ENCODE measurements at places on chromosomes 2 and 18. TPM values are rescaled to one million over a fixed set of nuclear protein-coding genes. Genes with fewer than 3 reads are reported as not detected.

ALPP gene
- total RNA-seq: not detected

IL1RL1 gene
- 0.50 TPM for total RNA-seq

NAT8 gene
- total RNA-seq: not detected

IL1R2 gene
- total RNA-seq: 1.0 TPM

GDF7 gene
- 0.33 TPM for total RNA-seq

PIEZO2 gene
- total RNA-seq: 6.6 TPM

L3MBTL4 gene
- total RNA-seq: 1.3 TPM

KCNK3 gene
- total RNA-seq: 0.26 TPM

CIB4 gene
- not detected for total RNA-seq

GKN1 gene
- total RNA-seq: not detected

CD8B2 gene
- total RNA-seq: not detected

DNA sequence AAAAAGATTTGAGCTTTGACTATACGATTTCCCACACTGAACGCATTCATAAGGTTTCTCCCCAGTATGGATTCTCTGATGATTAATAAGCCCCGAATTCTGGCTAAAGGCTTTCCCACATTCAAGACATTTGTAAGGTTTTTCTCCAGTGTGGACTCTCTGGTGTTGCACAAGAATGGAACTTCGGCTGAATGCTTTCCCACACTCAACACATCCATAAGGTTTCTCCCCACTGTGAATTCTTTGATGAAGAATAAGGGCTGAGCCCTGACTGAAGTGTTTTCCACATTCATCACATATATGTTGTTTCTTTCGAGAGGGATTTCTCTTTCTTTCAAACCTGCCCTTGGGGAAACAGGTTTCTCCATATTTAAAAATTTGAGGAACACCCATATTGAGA lies 6.9 kb downstream of the ZNF24 start:
- H3K36me3 ChIP-seq: peaks cover 21% of the 10 kb centered on the region
- H3K4me1 ChIP-seq: no peaks in the 10 kb centered on the region
- no peak overlapping the region for H3K4me3 ChIP-seq
- no peak for DNase-seq
- H3K27ac ChIP-seq: no peak overlapping the region

GRCh38 chr2:37832590-37833197 lies 92.4 kb upstream of the RMDN2 start:
- no peak overlapping the region for H3K4me3 ChIP-seq
- DNase-seq: peak; percentile 74
- H3K36me3 ChIP-seq: no peaks in the 10 kb centered on the region
- H3K4me1 ChIP-seq: peaks cover 16% of the 10 kb centered on the region
- H3K27ac ChIP-seq: no peak overlapping the region

- no peak overlapping the region for H3K27ac ChIP-seq
- DNase-seq: peak; percentile 49
- no peaks in the 10 kb centered on the region for H3K4me1 ChIP-seq
- H3K4me3 ChIP-seq: no peak overlapping the region
- peaks cover 10% of the 10 kb centered on the region for H3K36me3 ChIP-seq
- no peaks in the 10 kb centered on the region for H3K27me3 ChIP-seq
These were observed 86.9 kb upstream of the LMAN1 start for GRCh38 chr18:59446012-59446411.

DNA sequence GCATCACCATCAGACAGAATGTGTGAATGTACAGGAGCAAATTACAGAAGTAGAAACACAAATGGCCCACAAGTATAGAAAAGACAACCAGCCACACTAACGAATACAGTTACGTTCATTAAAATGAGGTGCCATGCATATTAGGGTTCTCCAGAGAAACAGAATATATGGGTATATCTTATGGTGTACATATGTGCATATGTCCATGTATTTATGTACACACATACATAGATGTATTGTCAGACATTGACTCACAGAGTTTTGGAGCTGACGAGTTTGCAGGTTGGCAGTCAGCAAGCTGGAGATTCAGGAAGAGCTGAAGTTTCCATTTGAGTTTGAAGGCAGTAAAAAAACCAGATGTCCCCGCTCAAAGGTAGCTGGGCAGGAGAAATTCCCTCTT lies 33.0 kb downstream of the COPS9 start:
- DNase-seq: no peak
- H3K27me3 ChIP-seq: no peaks in the 10 kb centered on the region
- H3K27ac ChIP-seq: no peak overlapping the region
- H3K36me3 ChIP-seq: no peaks in the 10 kb centered on the region
- H3K4me3 ChIP-seq: no peak overlapping the region
- no peaks in the 10 kb centered on the region for H3K4me1 ChIP-seq

DNA sequence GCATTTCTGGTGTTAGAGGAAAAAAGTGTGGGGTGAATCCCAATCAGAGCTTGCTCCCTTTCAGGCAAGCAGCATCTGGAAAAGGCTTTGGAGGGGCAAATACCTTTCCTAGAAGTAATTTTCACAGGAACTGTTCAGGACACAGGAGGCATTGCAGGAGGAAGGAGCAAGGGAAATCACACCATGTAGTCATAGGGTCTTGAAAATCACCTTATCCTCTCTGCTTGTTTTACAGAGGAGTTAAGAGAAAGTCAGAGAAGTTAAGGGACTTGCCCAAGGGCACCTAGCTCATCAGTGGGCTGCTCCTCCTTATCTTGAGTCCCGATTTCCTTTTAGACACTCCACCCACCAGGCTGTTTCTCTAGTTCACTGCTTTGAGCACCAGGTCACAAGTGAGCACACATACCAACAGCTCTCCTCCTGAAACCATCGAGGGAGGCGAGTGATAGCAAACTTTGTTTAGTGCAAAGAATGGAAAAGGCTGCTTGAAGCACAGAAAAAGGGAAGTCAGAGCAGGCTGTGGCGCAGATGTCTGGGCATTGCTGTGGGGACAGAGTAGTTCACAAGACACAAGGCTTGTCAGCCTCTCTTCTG lies 89.2 kb upstream of the CXCR4 start:
- H3K27ac ChIP-seq: no peak overlapping the region
- no peaks in the 10 kb centered on the region for H3K36me3 ChIP-seq
- no peak overlapping the region for H3K4me3 ChIP-seq
- no peaks in the 10 kb centered on the region for H3K27me3 ChIP-seq
- no peaks in the 10 kb centered on the region for H3K4me1 ChIP-seq

DNA sequence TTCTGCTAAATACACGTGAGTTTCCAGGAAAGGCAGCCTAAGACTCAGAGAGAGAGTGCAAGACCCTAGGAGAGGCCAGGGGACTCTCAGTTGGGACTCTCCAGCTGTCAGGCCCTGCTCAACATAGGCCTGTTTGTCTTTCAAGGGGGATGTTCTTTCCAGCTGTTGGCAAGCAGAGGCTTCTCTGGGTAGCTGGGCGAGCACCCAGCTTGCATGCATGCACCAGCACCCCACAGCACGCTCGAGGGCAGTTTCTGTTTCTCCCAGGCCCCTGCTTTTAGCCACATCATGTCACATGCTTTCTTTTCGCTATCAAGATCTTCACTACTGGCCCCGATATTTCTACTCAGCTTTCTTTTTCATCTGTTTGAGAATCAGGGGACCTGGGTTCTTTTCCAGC lies 479.3 kb upstream of the HS6ST1 start:
- no peaks in the 10 kb centered on the region for H3K36me3 ChIP-seq
- H3K4me3 ChIP-seq: no peak overlapping the region
- H3K27me3 ChIP-seq: no peaks in the 10 kb centered on the region
- H3K27ac ChIP-seq: no peak overlapping the region
- H3K4me1 ChIP-seq: no peaks in the 10 kb centered on the region

GRCh38 chr2:169765523-169765922 lies 31.9 kb downstream of the KLHL23 start:
- H3K4me3 ChIP-seq: no peak overlapping the region
- peak; percentile 54 for DNase-seq
- H3K27ac ChIP-seq: no peak overlapping the region
- no peaks in the 10 kb centered on the region for H3K4me1 ChIP-seq
- H3K27me3 ChIP-seq: peaks cover 14% of the 10 kb centered on the region
- no peaks in the 10 kb centered on the region for H3K36me3 ChIP-seq

GRCh38 chr2:173347305-173348168 lies 7.1 kb upstream of the CDCA7 start:
- H3K4me1 ChIP-seq: no peaks in the 10 kb centered on the region
- no peak overlapping the region for H3K4me3 ChIP-seq
- no peaks in the 10 kb centered on the region for H3K36me3 ChIP-seq

GRCh38 chr2:127398239-127398590 lies 10.4 kb upstream of the MAP3K2 start:
- no peak overlapping the region for H3K4me3 ChIP-seq
- no peaks in the 10 kb centered on the region for H3K36me3 ChIP-seq
- peaks cover 14% of the 10 kb centered on the region for H3K4me1 ChIP-seq
- no peak overlapping the region for H3K27ac ChIP-seq

DNA sequence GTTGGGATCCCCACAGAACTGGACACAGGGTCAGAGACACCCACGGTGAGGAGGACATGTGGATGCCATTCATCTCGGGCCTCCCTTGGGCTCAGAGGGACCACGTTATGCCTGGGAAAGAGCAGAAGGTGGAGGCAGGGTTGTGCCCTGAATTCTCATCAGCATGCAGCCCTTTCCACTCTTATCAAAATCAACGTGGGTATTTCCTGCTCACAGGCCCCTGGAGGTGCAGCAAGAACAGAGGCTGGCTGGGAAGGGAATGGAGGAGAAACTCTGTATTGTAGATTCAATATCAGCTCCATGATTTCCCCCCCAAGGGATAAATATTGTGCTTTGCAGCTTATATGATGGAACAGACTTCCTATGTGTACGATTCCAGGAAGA lies 90.9 kb downstream of the SETBP1 start:
- H3K36me3 ChIP-seq: no peaks in the 10 kb centered on the region
- no peak for DNase-seq
- H3K4me3 ChIP-seq: no peak overlapping the region

GRCh38 chr2:129142465-129142864 lies 823.8 kb upstream of the HS6ST1 start:
- H3K4me3 ChIP-seq: no peak overlapping the region
- DNase-seq: no peak
- no peaks in the 10 kb centered on the region for H3K27me3 ChIP-seq
- no peaks in the 10 kb centered on the region for H3K36me3 ChIP-seq
- H3K4me1 ChIP-seq: no peaks in the 10 kb centered on the region

- H3K4me1 ChIP-seq: peaks cover 5% of the 10 kb centered on the region
- no peaks in the 10 kb centered on the region for H3K27me3 ChIP-seq
- no peak overlapping the region for H3K4me3 ChIP-seq
- H3K36me3 ChIP-seq: no peaks in the 10 kb centered on the region
These were observed 51.7 kb upstream of the SMIM21 start for GRCh38 chr18:75478996-75479880.

- no peak for DNase-seq
- H3K27me3 ChIP-seq: no peaks in the 10 kb centered on the region
- H3K4me3 ChIP-seq: no peak overlapping the region
These were observed 124.9 kb upstream of the ETAA1 start for GRCh38 chr2:67272195-67272594.

GRCh38 chr2:130824492-130825061 lies 12.1 kb upstream of the ARHGEF4 start:
- DNase-seq: peak; percentile 88
- H3K27ac ChIP-seq: no peak overlapping the region
- no peaks in the 10 kb centered on the region for H3K27me3 ChIP-seq
- no peak overlapping the region for H3K4me3 ChIP-seq

DNA sequence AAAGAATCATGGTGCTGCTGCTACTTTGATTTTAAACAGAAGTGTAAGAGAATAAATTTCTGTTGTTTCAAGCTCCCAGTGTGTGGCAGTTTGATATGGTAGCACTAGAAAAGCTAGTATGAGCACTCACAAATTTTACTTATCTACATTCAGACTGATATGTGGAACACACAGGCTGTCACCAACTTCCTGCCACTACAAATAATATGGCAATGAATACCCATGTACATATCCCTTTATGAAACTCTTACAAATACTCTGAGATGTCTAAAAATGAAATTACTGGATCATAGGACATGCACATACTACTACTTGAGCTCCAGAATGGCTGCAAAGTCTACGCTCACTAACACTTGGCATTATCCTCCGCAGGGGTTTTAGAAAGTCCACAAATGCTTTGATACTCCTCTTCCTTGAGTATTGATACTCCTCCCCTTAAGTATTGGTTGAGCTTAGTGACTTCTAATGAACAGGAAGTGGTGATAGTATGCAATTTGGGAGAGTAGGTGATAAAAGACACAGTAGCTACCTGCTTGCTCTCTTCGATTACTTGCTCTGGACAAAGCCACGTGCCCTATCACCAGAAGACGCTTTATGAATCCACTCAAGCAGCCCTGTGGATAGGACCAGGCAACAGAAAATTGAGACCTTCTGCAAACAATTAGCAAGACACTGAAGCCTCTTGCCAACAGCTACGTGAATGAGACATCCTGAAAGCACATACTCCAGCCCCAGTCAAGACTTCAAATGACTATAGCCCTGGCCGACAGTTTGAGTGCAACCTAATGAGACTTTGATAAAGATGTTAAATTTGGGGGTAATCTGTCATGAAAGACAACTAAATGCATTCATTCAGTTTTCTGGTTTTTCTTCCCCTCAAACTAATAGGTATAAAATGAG lies 35.4 kb downstream of the FBXO11 start:
- H3K4me3 ChIP-seq: no peak overlapping the region
- no peaks in the 10 kb centered on the region for H3K36me3 ChIP-seq
- H3K4me1 ChIP-seq: peaks cover 3% of the 10 kb centered on the region
- no peak overlapping the region for H3K27ac ChIP-seq

DNA sequence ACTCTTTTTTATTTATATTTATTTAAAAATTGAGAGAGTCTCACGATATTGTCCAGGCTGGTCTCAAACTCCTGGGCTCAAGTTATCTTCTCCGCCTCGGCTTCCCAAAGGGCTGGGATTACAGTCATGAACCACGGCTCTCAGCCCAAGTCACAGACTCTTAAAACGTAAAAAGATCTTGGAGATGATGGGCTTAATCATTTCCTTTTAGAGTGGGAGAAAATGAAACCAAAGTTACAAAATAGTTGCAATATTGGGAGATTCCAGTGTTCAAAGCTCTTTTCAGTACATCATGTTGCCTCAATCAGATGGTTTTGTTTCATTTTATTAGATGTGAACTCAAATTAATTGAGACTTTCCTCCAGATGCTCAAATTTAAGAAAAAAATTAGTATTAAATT lies 151.4 kb upstream of the XPO1 start:
- H3K4me3 ChIP-seq: no peak overlapping the region
- H3K36me3 ChIP-seq: no peaks in the 10 kb centered on the region
- H3K27ac ChIP-seq: no peak overlapping the region
- no peak for DNase-seq
- no peaks in the 10 kb centered on the region for H3K27me3 ChIP-seq

DNA sequence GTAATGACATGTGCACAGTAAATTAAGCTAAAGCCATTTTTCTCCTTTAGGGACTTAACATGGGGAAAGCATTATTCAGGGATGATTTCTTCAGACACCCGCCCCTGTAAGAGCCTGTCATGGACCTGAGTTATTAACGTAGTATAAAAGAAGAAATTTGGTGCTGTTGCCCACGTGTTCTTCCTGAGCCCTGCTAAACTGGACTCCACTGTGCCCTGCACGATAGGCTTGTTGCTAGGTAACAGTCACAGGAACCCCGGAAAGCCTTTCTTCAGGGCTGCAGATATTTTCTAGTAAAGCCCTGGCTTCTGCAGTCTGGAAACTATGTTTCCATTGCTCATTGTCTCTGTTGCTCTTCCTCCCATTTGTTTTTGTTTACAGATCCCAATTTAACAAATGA lies 157.9 kb downstream of the LRRC30 start:
- H3K4me3 ChIP-seq: no peak overlapping the region
- no peak overlapping the region for H3K27ac ChIP-seq
- H3K36me3 ChIP-seq: no peaks in the 10 kb centered on the region
- H3K27me3 ChIP-seq: no peaks in the 10 kb centered on the region
- DNase-seq: no peak
- no peaks in the 10 kb centered on the region for H3K4me1 ChIP-seq

- no peaks in the 10 kb centered on the region for H3K27me3 ChIP-seq
- no peak overlapping the region for H3K4me3 ChIP-seq
- H3K27ac ChIP-seq: no peak overlapping the region
- no peaks in the 10 kb centered on the region for H3K36me3 ChIP-seq
These were observed 257.9 kb downstream of the TMX3 start for GRCh38 chr18:68456985-68457384.

GRCh38 chr18:48605408-48605845 lies 66.6 kb downstream of the CTIF start:
- DNase-seq: peak; percentile 43
- H3K36me3 ChIP-seq: no peaks in the 10 kb centered on the region
- H3K4me3 ChIP-seq: no peak overlapping the region
- H3K4me1 ChIP-seq: peaks cover 14% of the 10 kb centered on the region
